Omental fat pad (tissue), 4 donors: ENCODE measurements at places on chromosomes 7 and 10. TPM values are rescaled to one million over a fixed set of nuclear protein-coding genes. Genes with fewer than 3 reads are reported as not detected.
A peak's percentile ranks its signal among the peaks of the same experiment; 100 is the strongest.

DNA sequence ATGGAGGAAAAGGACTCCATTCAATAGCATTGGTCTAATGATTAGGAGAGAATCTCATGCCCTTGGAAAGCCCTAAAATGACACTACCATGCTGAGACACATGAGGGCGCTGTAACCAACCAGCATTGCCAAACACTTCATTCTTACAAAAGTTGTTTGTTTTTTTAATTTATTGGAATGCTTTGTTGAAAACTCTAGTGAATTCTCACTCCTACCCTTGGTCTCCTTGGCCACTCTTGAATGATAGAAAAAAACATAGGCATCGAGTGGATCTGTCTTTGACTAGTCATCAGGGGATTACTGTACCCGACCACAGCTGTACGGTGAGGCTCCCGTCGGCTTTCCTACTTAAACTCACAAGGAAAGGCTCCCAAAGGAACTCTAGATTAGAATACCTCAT, 29.3 kb upstream of the ADD3 start:
- no peak for DNase-seq

DNA sequence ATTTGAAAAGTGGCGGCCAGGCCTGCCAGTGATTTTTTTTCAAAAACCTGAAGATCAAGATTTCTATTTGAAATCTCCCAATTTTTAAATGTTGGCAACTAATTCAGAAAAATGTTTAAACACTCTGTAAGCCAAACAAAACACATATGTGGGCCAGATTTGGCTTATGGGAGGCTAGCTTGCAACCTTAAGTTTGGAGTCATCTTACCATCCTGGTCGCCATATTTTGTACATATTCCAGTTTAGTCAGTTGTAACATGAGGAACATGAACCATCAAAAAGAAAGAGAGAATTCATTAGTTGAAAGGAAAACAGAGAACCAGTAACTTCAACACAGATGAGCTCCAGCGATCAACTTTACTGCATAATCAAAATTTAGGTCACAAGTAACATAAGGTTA, 115.4 kb downstream of the TMEM26 start:
- no peak for DNase-seq

DNA sequence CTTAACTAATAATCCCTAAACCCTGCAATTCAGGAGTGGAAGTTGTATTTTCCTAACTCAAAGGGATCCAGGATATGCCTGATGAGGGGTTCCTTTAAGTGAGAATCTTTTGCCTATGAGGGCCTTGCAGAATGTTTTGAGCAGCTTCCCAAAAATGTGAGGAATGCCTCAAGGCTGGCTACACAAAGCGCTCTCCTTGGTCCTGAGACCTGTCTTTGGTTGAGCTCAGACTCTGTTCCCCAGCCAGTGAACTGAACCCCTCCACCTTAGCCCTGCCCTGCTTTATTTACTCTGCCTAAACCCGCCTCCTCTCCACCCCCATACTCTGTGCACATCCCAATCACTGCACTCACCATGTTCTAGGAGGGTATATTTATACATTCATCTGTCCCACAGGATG, 108.6 kb downstream of the NRCAM start:
- no peak for DNase-seq

ACHE gene
- 0.63 TPM for total RNA-seq

- no peak for DNase-seq
These were observed 136.9 kb upstream of the FZD1 start for GRCh38 chr7:91127325-91127724.

FZD8 gene
- total RNA-seq = 3.8 TPM

GRCh38 chr7:44141221-44141850, at the start of gene MYL7:
Gene MYL7, minus strand, starts transcription at chr7:44141332. Its CDS starts 27 bp downstream, at chr7:44141305.
- no peak for DNase-seq

DNA sequence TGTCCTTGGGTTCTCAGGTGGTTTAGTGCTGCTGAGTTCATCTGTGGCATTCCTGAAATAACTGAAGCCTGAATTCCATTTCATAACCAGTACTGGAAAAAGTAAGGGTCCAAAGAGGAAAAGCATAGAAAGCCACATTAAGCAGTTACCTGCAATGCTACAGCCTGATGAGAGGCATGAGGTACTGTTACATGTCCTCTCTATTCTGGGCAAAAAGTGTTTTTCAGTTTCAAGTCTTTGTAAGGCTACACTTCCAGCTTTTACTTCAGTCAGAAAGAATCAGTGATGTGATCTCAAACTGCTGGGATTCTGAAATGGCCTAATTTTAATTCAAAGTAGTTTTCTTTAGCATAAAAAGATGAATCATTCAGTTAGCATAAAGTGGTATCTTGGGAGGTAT, 369.5 kb downstream of the PHF14 start:
- DNase-seq = no peak

DNA sequence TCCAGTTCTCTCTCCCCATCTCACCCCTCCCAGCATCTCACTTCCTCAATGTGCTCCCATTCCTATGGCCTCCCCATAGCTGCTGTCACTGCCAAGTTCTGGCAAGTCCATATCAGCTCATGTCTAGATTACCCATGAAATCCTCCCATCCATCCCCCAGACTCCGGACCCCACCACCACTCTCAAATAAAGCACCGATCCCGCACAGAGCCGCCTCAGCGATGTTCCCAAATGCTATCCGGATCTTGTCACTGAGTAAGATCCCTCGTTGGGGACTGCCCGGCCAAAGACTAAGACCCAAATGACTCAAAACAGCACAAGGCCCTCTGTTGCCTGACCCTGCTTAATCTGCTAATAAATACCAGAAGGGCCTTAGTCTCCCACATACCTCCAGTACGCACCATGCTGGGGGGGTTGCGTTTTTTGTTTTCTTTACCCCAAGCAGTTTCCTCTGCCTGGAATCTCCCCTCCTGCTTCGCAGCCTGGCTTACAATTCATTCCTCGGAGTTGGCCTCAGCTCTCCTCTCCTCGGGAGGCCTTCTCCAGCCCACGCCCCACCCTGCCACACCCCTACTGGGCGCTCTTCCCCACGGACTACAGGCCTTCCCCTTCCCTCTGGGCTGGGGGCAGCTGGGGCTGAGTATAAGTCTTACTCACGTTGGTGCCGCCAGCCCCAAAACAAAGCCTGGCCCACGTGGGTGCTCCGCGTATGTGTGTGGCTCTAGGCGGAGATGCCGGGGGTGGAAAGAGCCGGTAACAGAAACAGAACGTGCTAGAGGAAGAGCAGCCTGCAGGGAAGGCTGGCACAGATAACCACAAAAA, 1.8 kb upstream of the DUSP5 start:
- peak; percentile 62 for DNase-seq
